ENCODE measurements at places on chromosomes 5 and 9. TPM values are rescaled to one million over a fixed set of nuclear protein-coding genes. Genes with fewer than 3 reads are reported as not detected.

Gene BNIP1
- total RNA-seq = 24.4 TPM

Gene PCDHGA6
- 0.11 TPM for total RNA-seq

Gene ANKRD34B
- not detected for total RNA-seq

Gene GOLPH3
- 52.0 TPM for total RNA-seq

Gene DIRAS2
- total RNA-seq = not detected

Gene BTNL8
- total RNA-seq = not detected

Gene GRIA1
- not detected for total RNA-seq

Gene HEXB
- total RNA-seq = 31.9 TPM

Gene TMEM174
- not detected for total RNA-seq

Gene IRX4
- not detected for total RNA-seq

Gene SNCAIP
- not detected for total RNA-seq
